Smooth muscle cell of the coronary artery (primary cell): ENCODE measurements at places on chromosomes 3 and 15. TPM values are rescaled to one million over a fixed set of nuclear protein-coding genes. Genes with fewer than 3 reads are reported as not detected.

The MAGEF1 gene
- 7.7 and 26.8 TPM in 2 replicates for total RNA-seq

The PRR20G gene
- not detected in 2 replicates for total RNA-seq

The LMOD3 gene
- total RNA-seq, result not detected in 2 replicates

The FEZF2 gene
- not detected in 2 replicates for total RNA-seq

The CFAP91 gene
- total RNA-seq, result under 0.01 and 0.53 TPM in 2 replicates

The SLITRK3 gene
- total RNA-seq, result not detected in 2 replicates

The PIERCE2 gene
- 1.5 and 2.1 TPM in 2 replicates for total RNA-seq

The CSNK1G1 gene
- total RNA-seq, result 21.2 and 23.1 TPM in 2 replicates

The GLT8D1 gene
- 105 and 119 TPM in 2 replicates for total RNA-seq

The ACAP2 gene
- total RNA-seq, result 38.4 and 87.8 TPM in 2 replicates

The CCR5 gene
- total RNA-seq, result not detected in 2 replicates

The IL16 gene
- under 0.01 and 4.0 TPM in 2 replicates for total RNA-seq

The PRR23E gene
- total RNA-seq, result not detected in 2 replicates

The PLCH1 gene
- under 0.01 TPM in 1 of 2 replicates, not detected in the other for total RNA-seq

The CLDN18 gene
- not detected in 2 replicates for total RNA-seq

The CTXN2 gene
- total RNA-seq, result not detected in 2 replicates

The ERICH6 gene
- 0.08 TPM in 1 of 2 replicates, not detected in the other for total RNA-seq

The EXD1 gene
- not detected in 2 replicates for total RNA-seq

The GUCA1C gene
- total RNA-seq, result not detected in 2 replicates

The RASGRP1 gene
- under 0.01 and 0.08 TPM in 2 replicates for total RNA-seq

The CHST13 gene
- 0.12 TPM in 1 of 2 replicates, not detected in the other for total RNA-seq

The KIF9 gene
- total RNA-seq, result 2.0 and 5.0 TPM in 2 replicates

The TUSC7 gene
- total RNA-seq, result not detected in 2 replicates

The GPR62 gene
- total RNA-seq, result under 0.01 TPM in 1 of 2 replicates, not detected in the other

The LARP6 gene
- 49.7 and 61.9 TPM in 2 replicates for total RNA-seq

The SPINK8 gene
- total RNA-seq, result not detected in 2 replicates

The MUC4 gene
- total RNA-seq, result not detected in 2 replicates

The CSPG4 gene
- total RNA-seq, result 12.5 and 13.8 TPM in 2 replicates

The COMMD2 gene
- total RNA-seq, result 8.8 and 27.3 TPM in 2 replicates

The MAN2C1 gene
- total RNA-seq, result 77.7 and 81.8 TPM in 2 replicates

The GOLGA6L9 gene
- 2.0 and 3.9 TPM in 2 replicates for total RNA-seq

The CCR9 gene
- total RNA-seq, result not detected in 2 replicates

The RASA2 gene
- total RNA-seq, result 13.8 and 15.6 TPM in 2 replicates

The DZIP1L gene
- total RNA-seq, result 20.0 and 22.0 TPM in 2 replicates

The TEX55 gene
- not detected in 2 replicates for total RNA-seq

The GALK2 gene
- 47.3 and 56.4 TPM in 2 replicates for total RNA-seq
